NCI-H748 treated with DMSO at 0.1 percent for 48 hours (cell line): ENCODE measurements at places on chromosomes 1 and 21.

DNA sequence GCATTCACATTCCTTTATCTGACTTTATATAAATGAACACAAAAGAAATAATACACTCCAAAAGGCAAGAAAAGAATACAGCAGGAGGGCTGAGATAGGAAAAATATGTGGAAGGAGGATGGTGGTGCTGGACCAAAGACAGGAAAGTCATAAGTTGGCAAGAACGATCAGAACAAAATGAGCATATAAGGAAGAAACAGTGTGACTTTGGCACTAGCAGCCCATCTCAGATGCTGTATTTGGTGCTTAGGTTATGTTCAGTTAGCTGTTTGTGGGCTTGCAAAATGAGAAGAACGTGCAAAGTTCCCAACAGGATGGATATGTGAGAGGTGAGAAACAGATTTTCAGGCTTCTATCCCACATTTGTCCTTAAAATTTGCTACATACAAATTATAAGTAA lies 719.8 kb upstream of the ADGRL4 start:
- DNase-seq: no peak

DNA sequence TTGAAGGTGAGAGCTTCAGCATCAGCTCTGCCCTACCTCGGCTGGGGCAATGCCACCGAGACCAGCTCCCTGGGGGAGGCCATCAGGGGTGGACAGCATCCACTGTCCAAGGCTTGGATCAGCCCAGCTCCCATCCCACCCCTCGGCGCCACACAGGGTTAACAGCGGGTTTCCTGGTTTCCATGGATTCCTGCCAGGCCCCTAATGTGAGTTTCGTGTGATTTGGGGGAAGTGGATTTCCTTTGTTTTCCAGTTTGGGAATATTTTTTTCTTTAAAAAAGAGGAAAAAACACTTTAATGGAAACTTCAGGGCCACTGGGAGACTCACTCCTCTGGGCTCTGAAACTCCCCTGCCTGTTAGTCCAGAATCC lies 34.3 kb downstream of the CASZ1 start:
- DNase-seq: no peak

- no peak for DNase-seq
Measured at GRCh38 chr1:116968724-116969123, 32.8 kb upstream of the CD101 start.

GRCh38 chr1:192066202-192066601 lies 92.1 kb upstream of the RGS18 start:
- no peak for DNase-seq

DNA sequence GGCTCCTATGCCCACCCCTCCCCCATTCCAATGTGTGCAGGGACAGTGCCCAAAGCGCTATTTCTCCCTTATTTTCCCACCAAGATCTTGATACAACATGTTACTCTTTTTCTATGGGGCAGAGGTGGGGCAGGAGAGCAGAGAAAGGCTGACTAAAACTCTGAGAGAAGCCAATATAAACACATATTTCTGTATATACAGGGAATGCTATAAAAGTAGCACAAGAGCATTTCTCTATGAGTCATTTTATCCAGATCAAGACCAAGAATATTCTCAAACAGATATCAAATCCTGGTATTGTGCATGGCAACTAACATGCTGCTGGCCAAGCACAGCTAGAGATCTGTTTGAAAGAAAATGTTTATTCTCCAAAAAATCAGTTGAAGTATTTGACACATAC lies 7.3 kb downstream of the WDR26 start:
- no peak for DNase-seq

GRCh38 chr1:213244664-213245091 lies 193.6 kb downstream of the RPS6KC1 start:
- DNase-seq: peak; percentile 53

DNA sequence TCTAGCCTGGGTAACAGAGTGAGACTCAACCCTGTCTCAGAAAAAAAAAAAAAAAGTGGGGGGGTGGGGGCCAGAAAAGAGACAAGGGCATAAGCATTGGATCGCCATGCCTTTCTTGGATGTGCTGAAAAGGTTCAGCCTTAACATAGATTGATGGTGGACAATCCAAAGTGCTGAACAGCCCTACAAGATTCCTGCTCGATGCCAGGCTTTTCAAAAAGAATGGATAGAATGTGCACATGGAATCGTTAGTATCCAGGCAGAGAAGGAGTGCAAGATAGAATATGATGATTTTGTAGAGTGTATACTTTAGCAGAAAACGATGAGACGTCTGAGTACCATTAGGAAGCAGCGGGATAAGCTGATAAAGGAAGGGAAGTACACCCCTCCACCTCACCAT lies 10.9 kb upstream of the COA7 start:
- no peak for DNase-seq

GRCh38 chr1:56417646-56418045 lies 161.7 kb downstream of the PLPP3 start:
- DNase-seq: no peak

DNA sequence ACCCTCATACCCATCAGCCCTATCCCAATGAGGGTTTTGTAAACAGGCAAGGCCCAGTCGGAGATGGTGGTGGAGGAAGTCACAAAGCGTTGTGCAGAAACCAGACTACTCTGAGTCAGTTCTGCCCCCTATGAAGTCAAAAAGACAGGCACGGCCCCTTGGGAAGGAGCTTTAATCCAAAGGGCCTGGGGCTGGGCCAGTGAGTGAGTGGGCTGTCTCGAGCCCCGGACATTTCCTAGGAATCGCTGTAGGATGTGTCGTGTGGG lies 442 bp upstream of the AHCYL1 start:
- no peak for DNase-seq

DNA sequence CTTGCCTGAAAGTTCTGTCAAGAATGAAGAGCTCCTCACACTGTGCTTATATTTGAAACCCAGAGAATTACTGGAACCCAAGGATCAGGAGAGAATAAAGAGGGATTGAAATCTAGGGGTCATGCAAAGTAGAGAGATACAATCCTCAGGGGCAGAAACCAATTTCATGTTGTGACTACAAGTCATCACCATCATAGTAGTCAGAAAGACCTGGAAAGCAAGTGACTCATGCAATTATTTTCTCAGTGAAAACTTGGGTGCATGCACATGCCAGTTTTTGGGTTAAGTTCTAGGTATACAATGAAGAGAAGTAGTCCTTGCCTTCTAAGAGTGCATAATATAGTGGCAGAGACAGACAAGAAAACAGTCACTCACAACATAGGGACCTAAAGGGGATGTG lies 210.0 kb downstream of the ZC3H11B start:
- DNase-seq: no peak

- no peak for DNase-seq
Measured at GRCh38 chr1:11518016-11518701, 39.2 kb downstream of the DISP3 start.

GRCh38 chr1:82073071-82073470 lies 272.3 kb downstream of the ADGRL2 start:
- DNase-seq: no peak

DNA sequence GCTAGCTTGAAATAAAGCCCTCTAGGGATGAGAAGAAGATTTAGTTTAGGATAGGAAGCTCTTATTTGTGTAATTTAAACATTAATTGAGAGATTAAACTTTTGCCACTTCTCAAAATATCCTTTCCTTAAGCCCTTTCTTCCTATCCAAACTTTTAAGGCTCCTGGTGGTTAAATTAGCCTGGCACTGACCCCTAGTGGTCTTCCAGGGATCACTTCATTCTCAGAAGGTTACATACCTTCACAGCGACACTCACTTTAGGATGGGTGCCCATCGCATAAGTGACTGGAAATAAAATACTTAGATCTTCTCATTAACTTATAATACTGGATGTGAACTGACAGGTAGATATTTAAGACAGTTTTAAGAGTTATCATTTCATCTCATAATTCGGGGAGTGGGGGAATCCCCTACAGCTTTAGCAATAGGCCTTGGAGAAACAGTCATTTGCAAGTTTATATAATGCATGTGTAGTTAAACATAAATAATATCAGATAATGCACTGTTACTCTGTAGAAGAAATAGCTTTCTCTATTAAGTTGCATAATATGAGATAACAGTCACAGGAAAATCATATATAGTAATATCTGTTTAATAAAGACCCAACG lies 7.4 kb downstream of the LHX9 start:
- peak; percentile 16 for DNase-seq
